ENCODE measurements at places on chromosomes 6 and 20.

GRCh38 chr6:156977527-156978291 is 200.5 kb downstream of the ARID1B start:
- no peak for DNase-seq

- DNase-seq: no peak
Measured at GRCh38 chr6:129030215-129030614, 147.3 kb downstream of the LAMA2 start.

GRCh38 chr20:53194306-53195290 is 222.4 kb downstream of the TSHZ2 start:
- DNase-seq: no peak

GRCh38 chr6:130136798-130137197 is 86.0 kb downstream of the SAMD3 start:
- no peak for DNase-seq

DNA sequence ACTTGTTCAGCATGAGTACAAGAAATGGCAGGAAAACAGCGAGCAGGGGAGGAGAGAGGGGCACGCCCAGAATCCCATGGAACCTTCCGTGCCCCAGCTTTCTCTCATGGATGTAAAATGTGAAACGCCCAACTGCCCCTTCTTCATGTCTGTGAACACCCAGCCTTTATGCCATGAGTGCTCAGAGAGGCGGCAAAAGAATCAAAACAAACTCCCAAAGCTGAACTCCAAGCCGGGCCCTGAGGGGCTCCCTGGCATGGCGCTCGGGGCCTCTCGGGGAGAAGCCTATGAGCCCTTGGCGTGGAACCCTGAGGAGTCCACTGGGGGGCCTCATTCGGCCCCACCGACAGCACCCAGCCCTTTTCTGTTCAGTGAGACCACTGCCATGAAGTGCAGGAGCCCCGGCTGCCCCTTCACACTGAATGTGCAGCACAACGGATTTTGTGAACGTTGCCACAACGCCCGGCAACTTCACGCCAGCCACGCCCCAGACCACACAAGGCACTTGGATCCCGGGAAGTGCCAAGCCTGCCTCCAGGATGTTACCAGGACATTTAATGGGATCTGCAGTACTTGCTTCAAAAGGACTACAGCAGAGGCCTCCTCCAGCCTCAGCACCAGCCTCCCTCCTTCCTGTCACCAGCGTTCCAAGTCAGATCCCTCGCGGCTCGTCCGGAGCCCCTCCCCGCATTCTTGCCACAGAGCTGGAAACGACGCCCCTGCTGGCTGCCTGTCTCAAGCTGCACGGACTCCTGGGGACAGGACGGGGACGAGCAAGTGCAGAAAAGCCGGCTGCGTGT is 11.6 kb downstream of the TNFAIP3 start:
- no peak for DNase-seq

GRCh38 chr20:24679448-24680047 is 210.1 kb downstream of the SYNDIG1 start:
- no peak for DNase-seq

GRCh38 chr6:154500769-154501577 is 9.5 kb downstream of the CNKSR3 start:
- no peak for DNase-seq

DNA sequence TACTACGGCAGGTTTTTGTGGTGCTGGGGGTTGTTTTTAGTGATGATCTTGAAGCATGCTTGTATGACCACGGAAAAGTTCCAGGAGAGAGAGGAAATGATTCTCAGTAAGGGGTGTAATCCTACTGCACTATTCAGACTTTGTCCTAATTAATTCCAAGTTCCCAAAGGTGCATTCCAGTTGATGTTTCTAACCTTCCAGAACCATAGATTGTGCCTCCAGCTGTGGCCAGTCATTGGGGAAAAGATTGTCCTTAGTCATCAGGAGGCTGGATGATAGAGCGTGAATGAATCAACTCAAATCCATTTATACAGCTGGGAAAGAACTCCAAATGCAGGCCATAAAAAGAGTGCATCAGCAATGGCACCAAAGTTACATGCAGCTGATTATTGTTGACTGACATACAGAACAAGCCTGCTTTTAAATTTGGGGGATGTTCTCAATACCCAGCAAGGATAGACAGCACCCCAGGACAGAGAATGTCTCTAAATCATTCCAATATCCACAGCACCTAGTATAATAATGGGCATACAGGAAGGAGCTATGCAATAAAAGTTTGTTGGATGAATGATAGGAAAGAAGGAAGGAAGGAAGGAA is 27.8 kb upstream of the PKHD1 start:
- DNase-seq: no peak

GRCh38 chr6:1385129-1386037 is 4.0 kb upstream of the FOXF2 start:
- DNase-seq: no peak

Data from posterior cingulate gyrus (tissue), 11 donors.